ENCODE measurements at places on chromosomes 5 and 9.

- DNase-seq: no peak
Measured at GRCh38 chr9:114276908-114277821, 45.7 kb upstream of the ORM1 start.

- DNase-seq: no peak
Measured at GRCh38 chr9:22682961-22683699, 236.5 kb downstream of the DMRTA1 start.

DNA sequence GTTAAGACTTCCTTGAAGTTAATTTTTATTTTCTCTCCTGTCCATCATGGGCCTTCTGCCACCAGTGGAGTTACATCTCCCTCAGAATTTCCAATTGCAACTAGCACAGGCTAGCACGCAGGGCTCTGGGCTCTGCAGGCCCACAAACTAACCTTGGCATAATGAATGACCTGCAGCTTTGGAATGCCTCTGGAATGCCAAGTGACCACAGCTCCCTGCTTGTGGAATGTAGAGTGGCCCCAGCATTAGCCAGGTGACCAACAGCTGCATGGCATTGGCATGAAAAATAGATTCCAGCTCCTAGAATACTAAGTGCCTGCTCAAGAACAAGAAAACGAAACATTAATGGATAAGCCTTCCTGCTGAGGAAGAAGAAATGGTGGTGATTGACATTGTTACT is 726.1 kb downstream of the BRINP1 start:
- no peak for DNase-seq

DNA sequence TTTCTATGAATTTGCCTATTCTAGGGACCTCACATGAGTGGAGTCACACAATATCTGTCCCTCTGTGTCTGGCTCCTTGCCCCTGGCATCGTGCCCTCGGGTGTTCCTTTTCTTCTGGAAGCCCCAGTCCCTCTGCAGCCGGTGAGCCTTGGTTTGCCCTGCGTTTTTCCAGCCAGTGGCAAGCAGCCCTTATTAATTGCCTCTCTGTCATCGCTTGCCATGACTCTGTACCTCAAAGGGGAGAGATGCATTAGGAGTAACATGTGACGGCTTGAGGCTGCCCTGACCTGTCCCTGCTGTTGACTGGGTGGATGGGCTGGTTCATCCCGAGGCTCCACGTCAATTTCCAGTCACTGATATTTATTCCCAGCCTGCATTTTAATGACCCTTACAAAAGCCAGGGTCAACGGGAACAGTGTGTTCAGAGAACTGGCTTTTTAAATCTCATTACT is 87.3 kb downstream of the CFAP90 start:
- no peak for DNase-seq

- no peak for DNase-seq
Measured at GRCh38 chr5:9698125-9698826, 68.1 kb upstream of the TAS2R1 start.

DNA sequence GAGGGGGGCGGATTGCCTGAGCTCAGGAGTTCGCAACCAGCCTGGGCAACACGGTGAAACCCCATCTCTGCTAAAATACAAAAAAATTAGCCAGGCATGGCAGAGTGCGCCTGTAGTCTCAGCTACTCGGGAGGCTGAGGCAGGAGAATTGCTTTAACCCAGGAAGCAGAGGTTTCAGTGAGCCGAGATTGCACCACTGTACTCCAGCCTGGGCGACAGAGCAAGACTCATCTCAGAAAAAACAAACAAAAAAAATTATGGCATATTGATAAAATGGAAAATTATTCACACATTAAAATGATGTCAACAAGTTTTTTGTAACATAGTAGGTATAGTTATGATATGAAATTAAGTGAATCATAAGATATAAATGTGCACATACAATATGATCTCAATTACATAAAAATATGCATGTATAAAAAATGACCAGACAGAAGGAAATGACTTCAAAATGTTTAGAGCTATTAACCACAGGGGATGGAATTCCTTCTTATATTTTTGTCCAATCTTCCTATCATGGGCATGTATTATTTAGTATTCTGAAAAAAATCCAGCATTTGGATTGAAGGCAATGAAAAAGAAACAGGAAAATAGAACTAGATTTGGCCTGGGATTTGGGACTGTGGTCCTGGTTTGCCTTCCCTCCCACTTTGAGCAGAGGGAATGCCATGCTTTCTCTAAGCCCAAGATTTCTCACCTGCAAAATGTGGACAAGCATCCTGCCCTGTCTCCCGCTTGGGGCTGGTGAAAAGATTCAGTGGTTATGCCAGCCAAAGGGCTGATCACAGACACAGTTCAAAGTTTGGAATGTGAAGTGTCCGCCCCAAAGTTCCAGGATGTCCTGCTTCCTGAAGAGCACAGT is 19.5 kb downstream of the SPAAR start:
- no peak for DNase-seq

- no peak for DNase-seq
Measured at GRCh38 chr5:52255308-52255707, 532.4 kb upstream of the ITGA1 start.

DNA sequence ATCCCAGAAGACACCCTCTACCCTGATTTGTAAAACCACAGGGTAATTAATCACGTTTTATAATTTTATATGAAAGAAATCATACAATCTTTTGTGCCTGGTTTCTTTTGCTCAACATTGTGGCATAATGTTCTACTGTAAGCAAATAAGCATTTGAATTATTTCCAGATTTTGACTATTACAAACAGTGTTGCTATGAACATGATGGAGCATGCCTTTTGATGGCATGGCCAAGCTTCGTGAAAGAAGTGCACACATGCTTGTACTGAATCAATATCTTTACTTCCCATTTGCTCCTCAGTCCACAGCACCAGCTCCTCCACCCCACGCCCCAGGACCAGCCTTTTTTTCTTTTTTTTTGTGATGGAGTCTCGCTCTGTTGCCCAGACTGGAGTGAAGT is 29.9 kb downstream of the ACSL6 start:
- no peak for DNase-seq

- DNase-seq: no peak
Measured at GRCh38 chr9:93265301-93265971, 81.5 kb downstream of the WNK2 start.

DNA sequence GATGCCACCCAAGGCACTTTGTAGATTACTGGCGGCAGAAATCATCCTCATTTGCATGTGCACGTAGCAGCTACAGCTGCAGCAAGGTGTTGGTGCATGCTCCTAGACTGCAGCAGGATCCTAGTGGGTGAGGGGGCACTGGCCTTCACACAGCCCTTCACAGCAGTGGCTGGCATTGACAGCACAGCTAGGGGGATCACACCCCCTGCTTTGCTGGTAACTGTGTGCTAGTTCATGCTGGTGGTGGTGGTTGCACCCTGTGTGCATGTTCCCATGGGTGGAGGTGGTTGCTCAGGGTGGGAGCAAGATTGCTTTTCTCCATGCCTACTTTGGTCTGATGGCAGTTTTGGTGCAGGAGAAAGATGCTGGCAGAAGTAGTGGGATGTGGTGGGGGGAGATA is 1695.1 kb upstream of the CDH6 start:
- DNase-seq: no peak

DNA sequence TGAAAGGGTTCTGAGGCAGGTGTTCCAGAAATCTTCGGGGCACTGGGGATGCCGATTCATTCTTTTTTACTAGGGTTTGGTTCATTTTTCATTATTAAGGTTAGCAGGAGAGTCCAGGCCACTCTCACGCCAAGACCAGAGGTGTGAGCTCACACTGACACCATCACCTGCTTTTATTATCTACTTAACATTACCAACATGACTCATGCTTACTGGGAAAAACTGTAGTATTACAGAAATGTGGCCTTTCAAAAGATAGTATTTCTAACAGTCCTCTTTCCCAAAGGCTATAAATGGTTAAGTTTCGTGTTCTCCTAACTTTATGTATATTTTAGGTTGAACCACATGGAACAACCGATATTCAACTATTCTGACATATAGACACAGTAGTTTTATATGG is 222.1 kb downstream of the ROR2 start:
- DNase-seq: no peak

GRCh38 chr5:174699131-174699530 is 25.3 kb upstream of the MSX2 start:
- no peak for DNase-seq

DNA sequence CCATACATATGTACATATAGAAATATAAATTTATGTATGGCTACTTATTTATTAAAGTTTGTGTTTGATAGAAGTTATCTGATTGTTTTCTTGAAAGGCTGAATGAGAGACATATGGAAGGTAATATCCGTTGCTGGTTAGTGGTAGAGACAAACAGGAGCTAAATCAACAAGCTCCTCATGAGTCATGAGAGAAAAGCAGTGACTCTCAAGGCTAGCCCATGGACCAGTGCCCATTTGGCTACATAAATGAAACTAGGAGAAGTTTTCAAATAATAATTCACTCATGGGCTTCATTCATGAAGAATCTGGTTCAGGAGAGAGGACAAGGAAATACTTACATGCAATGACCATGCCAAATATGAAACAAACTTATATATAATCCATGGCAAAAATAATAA is 504.5 kb upstream of the ITGA1 start:
- DNase-seq: no peak

DNA sequence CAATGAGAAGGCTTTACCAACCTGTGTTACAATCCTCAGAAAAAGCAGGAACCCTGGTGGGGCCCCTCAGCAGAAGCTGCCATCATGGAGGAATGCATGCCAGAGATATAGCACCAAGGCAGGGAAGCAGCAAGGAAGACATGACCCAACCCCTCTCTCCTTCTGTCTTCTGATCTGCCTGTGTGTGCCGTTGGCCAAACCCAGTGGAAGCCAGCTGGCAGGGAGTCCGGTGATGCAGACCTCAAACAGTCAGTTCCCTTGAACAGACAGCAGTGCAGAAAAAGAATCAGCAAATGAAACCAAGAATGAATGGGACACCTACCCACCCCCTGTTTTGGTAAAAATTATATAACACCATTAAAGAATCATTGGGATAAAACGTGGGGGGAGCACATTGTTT is 234.2 kb downstream of the ZNF608 start:
- no peak for DNase-seq

DNA sequence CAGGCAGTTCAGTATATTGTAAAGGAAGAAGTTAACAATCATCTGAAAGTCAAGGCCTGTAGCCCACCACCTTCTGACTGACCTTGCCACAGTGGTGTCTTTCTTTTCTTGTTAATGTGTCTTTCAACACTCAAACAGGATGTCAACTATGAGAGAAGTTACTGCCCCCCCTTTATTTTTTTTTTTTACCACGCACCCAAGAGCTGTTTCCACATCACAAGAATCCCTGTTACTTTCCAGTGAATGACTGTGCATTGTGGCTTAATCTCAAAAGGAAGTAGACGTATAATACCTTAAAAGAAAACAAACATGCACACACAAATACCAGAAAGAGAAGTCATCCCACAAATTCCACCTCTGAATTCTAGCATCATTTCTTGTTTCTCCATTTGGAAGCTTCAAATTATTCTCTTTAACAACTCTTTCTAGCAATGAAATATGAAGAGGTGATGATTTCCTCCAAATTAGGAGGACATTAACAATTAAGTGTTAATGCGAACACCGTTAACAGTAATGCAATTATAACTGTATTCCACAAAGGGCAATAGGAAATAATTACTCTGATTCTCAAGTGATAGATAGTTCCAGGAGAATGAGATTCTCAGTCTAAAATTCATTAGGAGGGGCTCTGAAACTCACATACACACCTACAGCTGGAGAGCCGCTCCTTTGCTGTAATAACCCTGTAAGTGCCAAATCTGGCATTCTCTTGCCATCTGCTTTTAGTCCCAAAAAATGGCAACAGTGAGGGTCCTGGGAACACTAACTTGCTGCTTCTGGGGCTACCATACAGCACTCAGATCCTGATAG is 201.0 kb downstream of the EFNA5 start:
- DNase-seq: no peak

GRCh38 chr9:134976403-134976802 is 58.7 kb upstream of the FCN1 start:
- DNase-seq: no peak

GRCh38 chr5:112436144-112436543 is 17.1 kb upstream of the EPB41L4A start:
- no peak for DNase-seq

DNA sequence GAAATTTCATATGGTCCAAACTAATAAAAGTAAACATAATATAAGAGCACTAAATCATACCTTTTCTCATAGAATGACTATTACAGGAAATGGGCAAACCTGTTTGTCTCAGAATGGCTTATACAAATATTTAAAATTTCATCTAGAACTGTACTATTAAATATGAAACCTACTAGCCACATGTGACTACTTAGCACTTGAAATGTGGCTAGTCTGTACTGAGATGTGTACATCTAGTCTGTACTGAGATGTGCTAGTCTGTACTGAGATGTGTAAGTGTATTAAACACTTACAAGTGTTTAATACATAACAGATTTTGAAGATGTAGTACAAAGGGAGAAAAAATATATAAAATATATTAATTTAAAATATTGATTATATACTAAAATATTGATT is 22.4 kb downstream of the ABITRAM start:
- no peak for DNase-seq

DNA sequence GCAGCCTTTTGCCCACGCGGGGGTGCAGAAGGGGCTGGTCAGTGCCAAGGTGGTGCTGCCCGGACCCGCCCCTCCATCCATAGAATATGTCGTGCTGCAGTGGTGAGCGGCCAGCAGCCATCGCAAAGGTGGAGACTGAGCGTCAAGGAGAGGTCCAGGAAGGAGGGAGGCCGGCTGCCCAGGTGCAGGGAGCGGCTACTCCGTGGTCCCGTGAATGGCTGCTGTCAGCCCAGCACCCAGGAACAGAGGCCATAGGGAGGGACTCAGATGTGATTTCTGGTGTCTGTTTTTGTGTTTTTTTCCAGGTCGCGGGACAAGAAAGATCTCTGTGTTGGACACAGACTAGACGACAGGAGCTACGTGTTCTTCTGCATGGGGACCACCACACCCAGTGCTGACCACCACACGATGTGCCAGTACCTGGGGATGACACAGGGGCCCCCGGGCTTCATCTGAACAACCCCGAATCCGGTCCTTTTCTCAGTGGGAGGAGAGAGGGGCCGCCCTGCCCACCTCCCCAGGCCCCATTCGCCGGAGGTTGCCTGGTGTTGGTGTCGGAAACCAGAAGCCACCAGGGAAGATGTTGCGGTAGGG is 29.0 kb downstream of the PAEP start:
- DNase-seq: no peak

DNA sequence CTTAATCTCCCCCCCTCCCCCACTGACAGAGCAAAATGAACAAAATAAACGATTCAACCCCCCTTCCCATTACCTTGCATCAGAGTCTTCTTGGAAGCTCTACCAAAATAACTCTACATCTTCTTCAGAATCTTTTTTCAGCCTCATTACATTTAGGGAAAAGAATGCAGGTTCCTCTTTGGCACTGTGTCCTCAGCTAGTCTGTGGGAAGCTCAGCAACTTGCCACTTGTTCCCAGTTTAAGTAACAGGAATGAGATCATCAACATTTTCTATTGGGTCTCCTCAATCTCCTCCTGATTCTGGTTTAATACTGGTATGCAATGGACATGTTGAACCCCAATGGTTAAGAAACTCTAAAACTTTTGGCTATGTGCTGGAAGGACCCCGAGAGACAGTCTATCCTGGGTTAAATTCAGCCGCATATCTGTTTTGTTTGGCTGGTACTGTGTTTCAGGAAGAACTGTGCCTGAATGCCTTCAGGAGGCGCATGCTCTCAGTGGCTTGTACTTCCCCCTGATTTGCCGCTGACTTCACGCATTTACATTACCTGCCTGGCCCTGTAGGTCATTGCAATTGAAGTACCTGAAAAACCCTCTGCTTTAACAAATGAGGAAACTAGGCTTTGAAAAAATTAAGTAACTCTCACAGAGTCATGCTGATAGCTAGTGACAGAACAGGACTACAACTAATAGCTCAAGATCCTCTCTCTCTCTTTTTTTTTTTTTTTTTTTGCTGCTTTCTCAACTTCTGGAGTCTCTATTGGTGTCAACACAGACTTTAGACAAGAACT is 78.1 kb upstream of the HMHB1 start:
- no peak for DNase-seq

Data from stimulated activated CD8-positive, alpha-beta memory T cell treated with anti-CD3 and anti-CD28 coated beads, Interleukin-7, amount 100 ng/mL, for 48 hours (primary cell).